Body of pancreas (tissue), 4 donors: ENCODE measurements at places on chromosomes 3 and 15.
A peak's percentile ranks its signal among the peaks of the same experiment; 100 is the strongest.

DNA sequence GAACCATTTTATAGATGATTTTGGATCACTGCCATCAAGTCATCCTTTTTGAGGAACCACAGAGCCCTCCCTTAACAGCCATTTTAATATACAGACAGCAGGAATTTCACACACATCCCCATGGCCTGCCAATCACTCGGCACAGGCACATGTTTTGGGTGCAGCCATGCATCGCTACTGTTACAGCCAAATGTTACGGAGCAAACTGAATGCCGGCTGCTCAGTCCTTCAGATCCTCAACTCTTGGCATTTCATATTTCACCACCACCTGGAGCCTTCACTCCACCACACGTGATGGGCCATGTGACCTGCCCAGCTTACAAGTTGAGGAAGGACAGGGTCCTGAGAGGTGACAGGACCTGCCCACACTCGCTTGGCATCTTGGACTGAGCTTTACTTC is 90.8 kb downstream of the OXNAD1 start:
- H3K27me3 ChIP-seq = no peaks in the 10 kb centered on the region
- H3K4me1 ChIP-seq = no peaks in the 10 kb centered on the region
- no peak for DNase-seq
- H3K4me3 ChIP-seq = no peak overlapping the region

- no peak overlapping the region for H3K4me3 ChIP-seq
- no peaks in the 10 kb centered on the region for H3K4me1 ChIP-seq
- DNase-seq = no peak
- no peak overlapping the region for H3K27ac ChIP-seq
- H3K27me3 ChIP-seq = no peaks in the 10 kb centered on the region
Observed at GRCh38 chr3:147653367-147653923, 244.3 kb downstream of the ZIC1 start.

- DNase-seq = no peak
- no peaks in the 10 kb centered on the region for H3K36me3 ChIP-seq
- peaks cover 42% of the 10 kb centered on the region for H3K4me1 ChIP-seq
Observed at GRCh38 chr3:171747223-171747920, 62.9 kb downstream of the PLD1 start.

GRCh38 chr3:121232309-121233225 is 313.2 kb downstream of the POLQ start:
- no peaks in the 10 kb centered on the region for H3K27me3 ChIP-seq
- H3K36me3 ChIP-seq = no peaks in the 10 kb centered on the region
- H3K27ac ChIP-seq = no peak overlapping the region
- peaks cover 14% of the 10 kb centered on the region for H3K4me1 ChIP-seq
- no peak overlapping the region for H3K4me3 ChIP-seq
- peak; percentile 69 for DNase-seq

DNA sequence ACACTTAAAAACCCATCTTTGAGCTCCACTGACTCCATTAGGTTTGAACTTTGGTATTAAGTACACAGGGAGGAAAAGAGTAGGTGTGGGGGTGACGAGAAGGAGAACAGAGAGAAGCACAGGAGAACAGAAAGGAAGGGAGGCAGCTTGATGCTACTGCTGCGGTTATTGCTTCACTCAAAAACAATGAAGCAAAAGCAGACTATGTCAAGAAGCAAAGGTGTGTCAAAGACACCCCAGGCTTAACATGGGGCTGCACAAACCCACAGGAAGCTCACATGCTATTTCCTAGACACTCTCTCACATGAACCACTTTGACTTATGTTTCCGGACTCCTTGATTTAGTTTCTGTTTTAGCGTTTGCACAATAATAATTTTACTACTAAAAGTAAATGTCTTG is 961.0 kb upstream of the CFAP20DC start:
- no peak overlapping the region for H3K27ac ChIP-seq
- no peaks in the 10 kb centered on the region for H3K36me3 ChIP-seq
- H3K27me3 ChIP-seq = no peaks in the 10 kb centered on the region
- H3K4me1 ChIP-seq = no peaks in the 10 kb centered on the region
- no peak overlapping the region for H3K4me3 ChIP-seq
- DNase-seq = no peak

DNA sequence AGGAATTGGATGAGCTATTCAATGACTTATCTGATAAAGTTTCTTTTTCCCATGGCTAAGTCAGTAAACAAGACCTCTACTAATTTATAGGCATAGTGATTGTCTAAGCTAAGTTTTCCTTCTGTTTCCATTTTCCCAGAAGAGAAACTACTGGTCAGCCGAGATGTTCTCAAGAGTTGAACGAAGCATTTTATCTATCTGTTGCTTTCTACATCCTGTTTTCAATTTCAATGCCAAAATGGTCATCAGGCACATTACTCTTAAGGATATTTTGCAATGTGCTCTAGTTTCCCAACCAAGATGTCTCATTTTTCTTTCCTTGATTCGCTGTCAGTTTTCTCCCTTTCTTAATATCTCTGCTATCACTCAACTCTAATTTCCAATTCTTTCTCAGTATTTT is 228.7 kb downstream of the MBNL1 start:
- H3K36me3 ChIP-seq = no peaks in the 10 kb centered on the region
- H3K4me3 ChIP-seq = no peak overlapping the region
- H3K27me3 ChIP-seq = no peaks in the 10 kb centered on the region
- no peaks in the 10 kb centered on the region for H3K4me1 ChIP-seq

GRCh38 chr15:95132774-95133173 is 901.4 kb downstream of the MCTP2 start:
- no peaks in the 10 kb centered on the region for H3K4me1 ChIP-seq
- H3K36me3 ChIP-seq = no peaks in the 10 kb centered on the region
- H3K27me3 ChIP-seq = no peaks in the 10 kb centered on the region
- DNase-seq = no peak
- H3K27ac ChIP-seq = no peak overlapping the region

DNA sequence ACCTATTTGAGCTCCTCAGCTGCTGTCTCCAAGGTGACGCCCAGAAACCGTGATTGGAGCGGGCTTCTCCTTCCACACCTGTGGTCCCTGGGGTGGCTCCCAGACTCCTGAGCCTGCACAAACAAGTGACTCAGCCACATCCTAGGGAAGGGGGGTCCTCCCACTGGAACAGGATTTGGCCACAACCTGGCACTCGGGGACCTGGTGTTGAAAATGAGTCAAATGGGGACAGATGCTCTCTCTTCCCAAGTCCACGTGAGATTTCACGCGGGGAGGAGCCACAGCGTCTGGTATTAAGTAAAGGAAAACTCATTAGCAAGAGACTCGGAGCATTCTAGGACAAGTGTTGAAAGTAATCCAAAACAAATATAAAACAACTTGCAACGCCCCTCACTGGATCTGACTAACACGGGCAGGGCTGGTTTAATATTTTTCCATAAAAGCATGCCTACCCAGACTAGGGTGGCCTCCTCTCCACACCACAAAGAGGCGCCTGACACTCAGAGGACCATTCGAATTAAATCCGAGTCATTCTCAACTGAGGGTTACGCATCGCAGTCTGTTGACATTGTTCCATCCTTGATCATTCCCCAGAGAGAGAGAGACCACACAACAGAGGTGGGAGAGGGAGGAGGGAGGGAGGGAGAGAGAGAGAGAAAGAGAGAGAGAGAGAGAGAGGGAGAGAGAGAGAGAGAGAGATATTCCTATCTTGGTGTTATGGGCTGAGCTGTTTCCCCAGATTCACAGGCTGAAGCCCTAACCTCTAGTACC is 74.4 kb downstream of the MGLL start:
- peak overlapping the region; percentile 43 for H3K27ac ChIP-seq
- peak; percentile 95 for DNase-seq
- peaks cover 24% of the 10 kb centered on the region for H3K4me1 ChIP-seq

DNA sequence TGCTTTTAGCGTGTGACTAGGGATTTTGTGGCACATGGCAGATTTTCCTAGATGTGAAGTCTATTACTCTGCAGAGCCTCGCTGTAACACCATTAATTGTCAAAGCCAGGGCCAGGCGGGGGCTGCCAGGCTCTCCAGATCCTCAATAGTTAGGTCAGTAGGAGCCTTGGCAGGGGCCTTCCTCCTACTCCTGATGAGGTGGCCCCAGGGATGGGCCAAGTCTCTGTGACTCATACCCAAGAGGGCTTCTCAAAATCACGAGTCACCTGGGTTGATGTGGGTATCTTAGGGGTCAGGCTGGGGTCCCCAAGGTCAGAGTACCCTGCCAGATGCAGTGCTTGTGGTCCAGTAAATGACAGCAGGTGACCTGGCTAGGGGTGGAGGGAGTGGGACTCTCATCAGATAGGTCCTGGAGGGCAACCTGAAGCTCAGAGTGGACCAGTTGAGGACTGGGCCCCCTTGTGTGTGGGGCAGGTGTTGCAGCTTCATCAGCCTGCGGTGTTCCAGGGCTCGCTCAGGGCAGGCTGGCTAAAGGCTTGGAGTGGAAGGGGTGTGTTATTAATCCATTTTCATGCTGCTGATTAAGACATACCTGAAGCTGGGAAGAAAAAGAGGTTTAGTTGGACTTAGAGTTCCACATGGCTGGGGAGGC is 88.5 kb upstream of the MYZAP start:
- DNase-seq = no peak
- no peaks in the 10 kb centered on the region for H3K36me3 ChIP-seq
- no peak overlapping the region for H3K4me3 ChIP-seq
- peak overlapping the region; percentile 96 for H3K27ac ChIP-seq
- H3K4me1 ChIP-seq = peaks cover 94% of the 10 kb centered on the region

DNA sequence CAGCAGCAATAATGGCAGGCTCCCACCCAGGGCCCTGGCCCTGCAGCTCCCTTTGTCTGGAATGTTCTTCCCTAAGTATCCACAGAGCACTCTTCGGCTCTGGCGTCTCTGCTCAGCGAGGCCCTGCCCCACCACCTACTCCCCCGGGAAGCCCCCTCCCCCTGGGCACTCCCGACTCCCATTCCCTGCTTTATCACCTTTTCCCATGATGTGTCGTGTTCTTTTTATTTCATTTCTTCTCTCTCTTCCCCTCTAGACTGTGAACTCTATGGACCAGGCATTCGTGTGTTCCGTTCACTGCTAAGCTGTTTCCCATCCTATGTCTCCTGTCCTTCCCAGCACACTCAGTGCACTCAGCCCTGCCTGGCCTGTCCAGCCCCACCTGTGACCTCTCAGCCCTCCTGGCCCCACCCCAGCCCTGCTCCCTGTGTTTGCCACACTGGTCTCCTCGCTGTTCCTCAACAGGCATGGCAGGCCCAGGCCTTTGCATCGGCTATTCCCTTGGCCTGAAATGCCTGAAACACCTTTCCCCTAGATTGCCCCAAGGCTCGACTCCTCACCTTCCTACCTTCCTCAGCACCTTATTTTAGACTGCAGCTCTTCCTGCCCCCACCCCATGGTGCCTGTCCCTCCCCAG is 107.4 kb downstream of the TPRA1 start:
- H3K27ac ChIP-seq = no peak overlapping the region
- H3K4me3 ChIP-seq = no peak overlapping the region
- no peak for DNase-seq
- no peaks in the 10 kb centered on the region for H3K36me3 ChIP-seq
- no peaks in the 10 kb centered on the region for H3K27me3 ChIP-seq

GRCh38 chr3:157805538-157805937 is 300.7 kb downstream of the SHOX2 start:
- DNase-seq = no peak
- H3K4me3 ChIP-seq = no peak overlapping the region
- no peaks in the 10 kb centered on the region for H3K36me3 ChIP-seq
- no peak overlapping the region for H3K27ac ChIP-seq

- H3K4me1 ChIP-seq = no peaks in the 10 kb centered on the region
- no peak for DNase-seq
- H3K27ac ChIP-seq = no peak overlapping the region
- no peak overlapping the region for H3K4me3 ChIP-seq
- H3K27me3 ChIP-seq = no peaks in the 10 kb centered on the region
Observed at GRCh38 chr3:119834754-119835370, 53.0 kb downstream of the NR1I2 start.

DNA sequence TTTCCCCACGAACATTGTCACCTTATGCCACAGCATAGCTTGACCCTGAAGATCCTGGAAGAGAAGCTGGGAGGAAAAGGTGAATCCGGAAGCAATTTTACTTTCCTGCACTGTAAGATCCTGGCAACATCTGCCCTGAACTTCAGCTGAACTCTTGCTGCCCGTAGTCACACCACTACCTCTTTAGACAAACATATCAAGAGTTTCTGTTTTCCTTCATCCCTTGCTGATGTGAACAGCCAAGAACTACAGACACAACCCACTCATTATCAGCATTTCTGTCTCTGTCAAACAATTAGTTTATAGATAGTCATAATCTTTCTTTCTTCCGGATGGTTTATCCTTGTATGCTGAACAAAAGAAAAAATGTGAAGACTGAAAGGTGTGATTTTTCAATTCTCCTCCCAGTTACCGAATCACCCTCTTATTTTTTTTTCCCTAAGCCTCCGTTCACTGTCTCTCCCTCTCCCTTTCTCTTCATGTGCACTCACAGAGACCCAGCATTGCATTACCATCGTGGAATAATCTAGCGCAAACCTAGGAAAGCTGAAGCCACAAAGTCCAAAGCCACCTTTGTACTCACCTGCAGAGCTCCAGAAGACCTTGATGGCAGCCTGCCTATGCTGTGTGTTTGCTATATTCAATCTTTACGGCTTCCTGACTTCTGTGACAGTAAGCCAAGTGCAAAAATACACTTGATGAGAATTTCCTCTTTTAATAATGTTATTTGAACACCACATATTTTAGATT is 229.2 kb downstream of the CDIN1 start:
- no peaks in the 10 kb centered on the region for H3K27me3 ChIP-seq
- H3K36me3 ChIP-seq = no peaks in the 10 kb centered on the region
- no peak for DNase-seq
- H3K27ac ChIP-seq = peak overlapping the region; percentile 28
- H3K4me3 ChIP-seq = no peak overlapping the region

GRCh38 chr3:37574177-37574943 is 287.3 kb upstream of the CTDSPL start:
- peaks cover 6% of the 10 kb centered on the region for H3K4me1 ChIP-seq
- H3K36me3 ChIP-seq = no peaks in the 10 kb centered on the region
- H3K27me3 ChIP-seq = no peaks in the 10 kb centered on the region
- DNase-seq = no peak

DNA sequence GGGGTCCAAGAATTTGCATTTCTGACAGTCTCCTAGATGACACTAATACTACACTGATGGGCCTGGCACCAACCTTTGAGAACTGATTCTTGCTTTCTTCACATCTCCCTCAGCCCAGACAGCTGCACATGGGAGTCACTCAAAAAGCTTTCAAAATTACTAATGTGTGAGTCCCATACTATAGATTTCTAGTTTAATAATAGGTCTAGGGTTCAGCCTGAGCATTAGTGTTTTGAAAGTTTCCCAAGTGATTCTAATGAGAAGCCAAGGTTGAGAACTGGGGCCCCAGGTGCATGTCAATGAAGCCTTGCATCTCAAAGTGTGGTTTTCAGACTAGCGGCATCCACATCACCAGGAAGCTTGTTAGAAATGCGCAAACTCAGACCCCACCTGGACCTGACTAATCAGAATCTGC is 159.9 kb upstream of the CMC1 start:
- no peak overlapping the region for H3K4me3 ChIP-seq
- no peaks in the 10 kb centered on the region for H3K27me3 ChIP-seq
- H3K36me3 ChIP-seq = no peaks in the 10 kb centered on the region
- no peaks in the 10 kb centered on the region for H3K4me1 ChIP-seq
- no peak for DNase-seq

DNA sequence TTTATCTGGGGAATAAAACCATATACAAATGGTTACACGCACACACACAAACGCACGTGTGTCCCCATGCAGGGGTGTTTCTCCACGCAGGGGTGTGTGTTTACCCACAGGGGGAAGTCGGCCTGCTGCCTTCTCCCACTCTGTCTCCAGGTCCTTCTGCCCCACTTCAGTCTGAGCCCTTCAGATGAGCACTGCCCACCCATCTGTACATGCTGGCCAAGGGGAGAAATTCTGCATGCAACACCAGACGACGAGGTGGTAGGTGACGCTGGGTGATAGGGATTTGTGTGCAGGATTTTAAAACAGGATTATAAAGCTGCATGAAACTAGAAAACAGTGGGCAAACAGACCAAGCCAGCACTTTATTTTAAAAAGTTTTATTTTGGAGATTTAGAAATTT is 122.5 kb downstream of the TJP1 start:
- DNase-seq = no peak
- no peak overlapping the region for H3K27ac ChIP-seq
- H3K36me3 ChIP-seq = peaks cover 13% of the 10 kb centered on the region
- H3K4me1 ChIP-seq = peaks cover 23% of the 10 kb centered on the region
